G401 (cell line): ENCODE measurements at places on chromosomes 3 and 15.

GRCh38 chr3:110413807-110414748 is 657.5 kb upstream of the NECTIN3 start:
- no peak for DNase-seq

GRCh38 chr3:14767245-14768051 is 51.3 kb upstream of the FGD5 start:
- DNase-seq, result no peak

DNA sequence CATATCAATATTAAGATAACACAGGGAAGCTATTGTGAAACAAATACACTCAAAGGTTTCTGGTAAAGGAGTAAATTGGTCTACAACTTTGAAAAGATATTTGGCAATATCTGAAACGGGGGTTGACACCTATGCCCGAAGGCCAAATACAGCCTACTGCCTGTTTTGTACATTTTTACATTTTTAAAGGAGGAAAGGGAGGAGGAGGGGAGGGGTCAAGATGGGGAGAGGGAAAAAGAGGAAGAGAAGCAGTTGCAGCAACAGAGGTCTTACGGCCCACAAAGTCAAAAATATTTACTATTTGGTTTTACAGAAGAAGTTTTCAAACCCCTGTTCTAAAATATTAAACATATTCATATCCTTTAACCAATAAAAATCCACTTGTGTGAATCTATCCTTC is 94.2 kb downstream of the FMN1 start:
- DNase-seq, result no peak

DNA sequence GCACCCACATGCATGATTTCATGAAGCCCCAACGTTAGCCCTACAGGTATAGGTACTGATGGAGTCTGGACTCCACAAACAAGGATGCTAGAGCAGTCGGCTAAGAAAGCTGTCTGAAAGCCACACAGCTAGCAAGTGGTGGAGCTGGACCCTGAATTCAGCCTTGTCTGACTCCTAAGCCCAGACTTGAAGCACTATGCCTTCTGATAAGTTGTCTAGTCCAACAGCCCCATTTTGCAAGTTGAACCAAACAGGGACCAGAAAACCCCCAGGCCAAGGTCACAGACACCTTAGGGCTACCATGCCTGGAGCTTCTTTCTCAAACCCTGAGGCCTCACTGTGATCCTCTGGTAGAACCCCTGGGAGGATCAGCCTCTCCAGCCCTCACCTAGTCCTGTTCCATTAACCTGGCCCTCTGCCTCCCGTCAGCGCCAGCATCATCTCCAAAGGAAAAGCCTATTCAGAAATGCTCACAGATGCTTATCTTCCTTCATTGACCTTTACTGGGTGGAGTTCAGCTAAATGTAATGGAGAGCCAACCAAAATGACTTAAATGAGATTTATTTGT is 1.7 kb upstream of the SLCO2A1 start:
- DNase-seq, result no peak

DNA sequence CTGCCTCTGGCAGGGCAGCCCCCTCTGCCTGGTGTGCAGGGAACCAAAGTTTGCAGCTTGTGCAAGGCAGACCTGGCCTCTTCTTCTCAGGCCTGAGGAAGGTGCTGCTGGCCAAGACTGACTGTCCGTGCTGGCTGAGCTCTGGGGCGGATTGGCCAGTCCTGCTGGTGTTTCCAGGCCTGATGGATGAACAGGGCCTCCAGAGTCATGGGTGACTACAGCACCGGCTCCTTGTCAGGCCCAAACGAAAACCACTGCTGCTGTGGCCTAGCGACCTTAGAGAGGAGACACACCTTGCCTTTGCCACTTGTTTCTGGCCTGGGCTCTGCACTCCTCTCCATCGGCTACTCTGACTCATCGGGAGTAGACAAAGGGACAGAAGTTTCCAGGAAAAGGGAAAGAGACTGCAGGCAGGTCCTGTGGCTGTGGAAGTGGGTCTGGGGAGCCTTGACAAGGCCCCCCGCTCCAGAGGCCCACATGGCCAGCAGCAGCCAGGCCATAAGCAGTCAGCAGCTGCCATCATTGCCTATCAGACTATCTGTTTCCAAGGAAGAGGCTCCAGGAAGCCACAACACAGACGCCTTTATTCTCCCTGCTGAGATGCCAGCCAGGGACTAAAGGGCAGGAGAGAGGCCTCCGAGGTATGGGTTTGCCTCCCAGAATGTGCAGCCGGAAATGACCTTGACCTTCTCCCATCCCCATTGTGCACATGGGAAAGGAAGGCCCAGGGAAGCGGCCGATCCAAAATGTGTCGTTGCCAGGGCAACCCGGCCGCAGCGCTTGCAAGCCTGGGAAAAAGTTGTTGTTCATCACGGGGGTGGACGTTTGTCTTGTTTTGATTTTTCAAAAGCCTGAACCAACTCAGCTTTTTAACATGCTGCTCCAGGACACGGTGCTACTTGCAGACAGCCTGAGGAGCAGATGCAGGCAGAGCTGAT is 160.5 kb downstream of the CHSY1 start:
- peak; percentile 46 for DNase-seq

DNA sequence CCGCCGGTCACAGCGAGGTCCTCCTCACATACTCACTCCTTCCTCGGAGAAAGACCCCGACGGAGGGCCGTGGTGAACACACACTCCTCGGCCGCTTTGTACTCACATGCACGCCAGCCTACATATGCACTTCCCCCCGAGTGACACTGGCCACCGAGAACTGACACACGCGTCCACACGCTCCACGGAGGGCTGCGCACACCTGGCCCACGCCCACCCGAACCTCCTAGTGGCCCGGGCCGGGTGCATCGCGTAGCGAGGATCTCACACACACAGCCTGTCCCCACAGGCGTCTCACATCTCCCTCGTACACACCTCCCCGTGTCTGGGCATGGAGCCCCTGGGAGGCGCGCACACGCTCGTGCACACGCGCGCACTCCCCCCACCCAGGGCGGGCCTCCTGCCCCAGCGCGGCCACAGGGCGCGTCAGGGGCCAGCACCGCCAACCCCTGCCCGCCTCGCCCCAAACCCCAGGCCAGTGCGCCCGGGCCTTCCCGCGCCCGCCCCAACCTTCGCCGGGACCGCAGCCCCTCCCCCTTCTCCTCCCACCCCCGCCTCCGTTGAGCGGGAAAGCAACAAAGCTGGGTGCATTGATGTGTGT is 411 bp upstream of the C3orf70 start:
- no peak for DNase-seq

DNA sequence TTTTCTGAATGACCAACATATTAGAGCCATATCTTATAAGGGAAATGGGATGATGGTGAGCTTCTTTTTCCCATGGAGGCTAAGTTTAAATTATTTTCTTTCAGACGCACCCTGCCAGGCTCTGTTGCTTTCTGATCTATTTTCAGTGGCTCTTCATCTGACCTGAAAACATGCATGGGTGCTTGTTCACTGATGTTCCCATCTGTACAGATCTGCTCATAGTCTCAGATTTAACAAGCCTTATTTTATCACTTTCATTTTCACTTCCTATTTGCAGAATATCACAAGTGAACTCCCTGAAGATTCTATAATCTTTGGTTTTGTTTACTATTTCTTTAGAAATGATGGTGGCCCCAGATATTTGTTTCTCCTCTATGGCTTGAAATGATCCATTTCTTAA is 31.1 kb upstream of the SUCLG2 start:
- no peak for DNase-seq

DNA sequence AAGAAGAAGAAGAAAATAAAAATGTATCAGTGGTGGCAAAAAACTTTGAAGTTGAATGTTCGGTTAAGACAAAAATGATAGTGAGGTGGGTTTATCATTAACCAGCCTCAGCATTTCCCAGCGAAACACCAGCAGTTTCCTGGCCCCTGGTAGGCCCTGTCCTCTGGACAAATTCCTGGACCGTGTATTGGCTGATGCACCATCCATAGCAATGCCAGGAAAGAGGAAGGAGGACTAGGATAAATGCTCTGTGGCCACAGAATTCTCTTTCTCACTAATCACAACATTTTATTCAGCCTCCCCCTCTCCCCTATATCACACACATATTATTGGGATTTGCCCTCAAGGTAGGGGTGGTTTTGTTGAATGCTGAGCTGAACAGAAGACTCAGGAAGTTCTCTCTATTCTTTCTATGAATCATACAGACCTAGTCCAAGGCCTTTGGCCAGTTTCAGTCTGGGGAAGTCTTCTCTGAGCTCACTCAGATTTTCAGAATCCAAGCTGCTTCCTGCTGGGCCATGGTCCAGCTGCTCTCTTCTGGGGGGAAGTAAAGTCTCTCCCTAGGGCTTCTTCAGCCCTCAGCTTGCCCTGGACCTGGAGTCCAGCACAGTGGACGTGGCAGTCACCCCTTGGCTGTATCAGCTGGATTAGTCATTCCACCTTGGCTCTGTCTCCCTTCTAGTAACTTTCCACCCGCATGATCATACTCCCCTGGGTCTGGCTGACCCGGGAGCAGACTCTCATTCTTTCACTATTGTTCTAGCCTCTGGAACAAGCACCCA is 27.6 kb downstream of the SLC28A1 start:
- peak; percentile 7 for DNase-seq

GRCh38 chr15:56757875-56758274 is 24.6 kb upstream of the ZNF280D start:
- DNase-seq, result no peak

DNA sequence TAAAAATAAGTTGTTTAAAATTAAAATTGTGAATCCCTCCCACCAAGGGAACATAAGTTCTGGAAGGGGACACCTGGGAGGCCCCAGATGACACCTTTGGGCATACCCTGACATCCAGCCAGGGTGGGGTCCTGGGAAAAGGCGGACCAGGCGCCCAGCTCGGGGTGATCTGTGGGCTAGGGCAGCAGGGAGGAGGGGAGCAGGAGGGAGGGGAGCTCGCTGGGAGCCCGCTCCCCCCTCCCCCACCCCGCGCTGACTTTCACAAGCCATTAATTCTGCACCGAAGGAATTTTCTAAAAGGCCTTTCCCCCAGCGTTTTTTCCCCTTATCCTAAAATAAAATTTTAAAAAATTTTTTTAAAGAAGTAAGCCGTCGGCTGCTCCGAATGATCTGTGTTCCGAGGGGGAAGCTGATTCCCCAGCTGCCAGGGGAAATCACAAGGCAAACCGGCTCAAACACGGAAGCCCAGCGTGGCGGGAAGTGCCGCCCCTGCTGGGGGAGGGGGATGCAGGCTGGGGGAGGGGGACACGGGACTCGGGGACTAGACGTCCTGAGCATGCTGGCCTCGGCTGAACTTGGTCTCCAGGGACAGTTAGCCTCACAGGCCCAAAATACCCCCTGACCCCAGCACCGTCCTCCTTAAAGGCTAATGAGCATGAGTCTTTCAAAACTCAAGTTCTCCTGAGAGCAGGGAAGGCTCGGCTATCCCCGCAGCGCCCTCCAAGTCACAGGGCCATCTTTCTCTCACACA is 13.9 kb downstream of the PLXND1 start:
- no peak for DNase-seq

DNA sequence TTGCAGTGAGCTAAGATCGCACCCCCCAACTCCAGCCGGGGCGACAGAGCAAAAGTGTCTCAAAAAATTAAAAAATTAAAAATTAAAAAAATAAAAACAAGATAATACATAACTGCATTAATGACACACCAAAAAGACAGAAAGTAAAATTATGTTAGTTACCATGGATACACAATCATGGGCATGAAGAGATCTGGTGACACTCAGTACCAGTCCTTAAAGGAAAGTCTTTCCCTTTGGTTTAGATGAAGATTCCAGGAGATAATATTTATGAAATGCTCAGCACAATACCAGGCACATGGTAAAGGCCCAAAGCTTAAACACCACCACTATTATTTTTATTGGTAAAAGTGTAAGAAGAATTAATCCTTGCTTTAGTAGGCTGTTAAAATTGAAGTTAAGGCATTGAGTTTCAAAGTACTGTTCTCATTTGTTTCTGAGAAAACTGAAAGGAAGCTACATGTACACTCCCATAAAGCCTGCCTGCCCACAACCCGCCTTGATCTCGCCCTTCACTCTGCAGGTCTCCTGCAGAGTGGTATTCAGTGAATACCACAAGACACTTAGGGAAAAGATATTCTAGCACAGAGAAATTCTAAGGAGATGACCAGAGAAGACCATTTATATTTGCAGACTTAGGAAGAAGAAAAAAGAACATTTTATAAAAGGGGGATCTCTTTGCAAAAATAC is 52.3 kb downstream of the SUCLG2 start:
- DNase-seq, result no peak

- no peak for DNase-seq
Measured at GRCh38 chr15:80698676-80699075, 3.6 kb downstream of the ABHD17C start.

DNA sequence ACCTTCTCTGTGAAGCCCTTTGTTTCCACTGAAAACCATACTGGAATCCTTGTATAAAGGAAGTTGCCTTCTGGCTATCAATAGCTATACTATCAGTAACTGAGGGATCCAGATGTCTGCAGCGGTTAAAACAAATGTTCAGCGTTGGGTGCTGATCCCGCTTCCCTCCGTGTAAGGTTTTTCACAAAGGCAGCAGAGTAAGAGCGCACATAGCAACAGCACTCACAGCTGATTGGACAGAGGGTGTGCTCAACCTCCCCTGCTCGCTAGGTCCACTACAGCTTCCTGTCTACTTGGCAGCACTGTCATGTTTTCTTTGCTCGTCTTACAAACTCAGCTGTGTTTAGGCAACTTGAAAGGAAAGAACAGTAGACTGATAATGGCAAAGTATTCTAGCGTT is 27.3 kb downstream of the ATOSA start:
- DNase-seq, result peak; percentile 96

GRCh38 chr15:38652998-38653397 is 88.4 kb upstream of the RASGRP1 start:
- no peak for DNase-seq
